ENCODE measurements at places on chromosomes 12 and 14.

- no peak overlapping the region for H3K4me3 ChIP-seq
- H3K36me3 ChIP-seq, result peaks cover 6% of the 10 kb centered on the region
- no peaks in the 10 kb centered on the region for H3K27me3 ChIP-seq
- no peak overlapping the region for H3K27ac ChIP-seq
- H3K4me1 ChIP-seq, result peaks cover 8% of the 10 kb centered on the region
- no peak for DNase-seq
These were observed 85.6 kb downstream of the SYNE2 start for GRCh38 chr14:63938198-63939005.

DNA sequence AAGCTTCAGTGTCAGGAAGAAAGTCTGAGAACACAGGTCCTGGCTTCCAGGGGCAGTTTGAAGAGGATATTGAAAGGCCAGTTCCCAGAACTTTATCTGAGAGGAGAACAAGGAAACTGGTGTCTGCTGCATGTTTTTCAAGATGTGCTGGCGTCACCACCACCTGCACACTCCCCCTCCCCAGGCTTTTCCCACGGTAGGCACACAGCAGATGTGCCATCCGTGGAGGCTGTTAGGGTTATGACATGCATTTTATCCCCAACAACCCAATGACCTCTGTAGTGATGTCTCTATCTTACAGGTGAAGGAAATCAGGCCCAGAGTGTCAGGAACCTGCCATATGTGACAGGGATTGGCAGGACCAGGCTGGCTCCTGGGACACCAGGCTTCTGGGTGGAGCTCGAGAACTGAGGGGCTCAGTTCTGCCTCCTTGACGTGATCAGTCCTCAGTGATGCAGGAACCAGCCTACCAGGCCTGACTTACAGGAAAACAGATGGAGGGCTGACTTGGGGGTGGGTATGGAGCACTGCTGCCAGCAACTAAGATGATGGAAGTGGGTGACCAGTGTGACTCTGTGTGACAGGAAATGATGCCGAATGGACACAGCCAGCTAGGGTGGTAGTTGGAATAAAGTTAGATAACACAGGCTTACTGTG, 16.8 kb downstream of the SLC25A47 start:
- DNase-seq, result no peak
- H3K4me3 ChIP-seq, result no peak overlapping the region
- no peak overlapping the region for H3K27ac ChIP-seq
- H3K4me1 ChIP-seq, result peaks cover 14% of the 10 kb centered on the region
- H3K27me3 ChIP-seq, result no peaks in the 10 kb centered on the region
- no peaks in the 10 kb centered on the region for H3K36me3 ChIP-seq

- peak; percentile 64 for DNase-seq
- no peaks in the 10 kb centered on the region for H3K36me3 ChIP-seq
- H3K27ac ChIP-seq, result no peak overlapping the region
- peaks cover 16% of the 10 kb centered on the region for H3K4me1 ChIP-seq
- no peaks in the 10 kb centered on the region for H3K27me3 ChIP-seq
These were observed 27.9 kb downstream of the CCNK start for GRCh38 chr14:99508896-99509629.

DNA sequence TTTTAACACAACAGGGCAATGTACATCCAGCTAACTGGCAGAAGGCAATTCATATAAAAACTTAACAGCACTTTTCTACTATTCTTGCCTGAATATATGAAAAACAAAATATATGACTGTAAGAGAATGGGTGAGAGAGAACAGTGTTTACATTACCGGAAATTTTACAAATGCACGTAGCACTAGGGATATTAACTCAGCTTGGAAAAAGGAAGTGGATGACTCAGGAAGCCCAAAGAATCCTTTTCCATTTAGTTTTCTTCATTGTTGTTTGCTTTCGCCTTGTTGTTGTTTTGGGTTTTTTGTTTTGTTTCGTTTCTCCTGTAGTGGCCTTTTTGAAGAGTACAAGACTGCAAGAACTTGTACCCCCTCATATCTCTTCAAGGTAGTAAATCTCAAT, 295.5 kb downstream of the EGLN3 start:
- H3K36me3 ChIP-seq, result no peaks in the 10 kb centered on the region
- no peak overlapping the region for H3K4me3 ChIP-seq
- H3K4me1 ChIP-seq, result no peaks in the 10 kb centered on the region
- no peak overlapping the region for H3K27ac ChIP-seq

GRCh38 chr12:13024531-13024916, 19.7 kb upstream of the FAM234B start:
- no peaks in the 10 kb centered on the region for H3K4me1 ChIP-seq
- no peaks in the 10 kb centered on the region for H3K27me3 ChIP-seq
- H3K36me3 ChIP-seq, result no peaks in the 10 kb centered on the region

GRCh38 chr12:94803939-94804338, 153.6 kb upstream of the TMCC3 start:
- no peak overlapping the region for H3K27ac ChIP-seq
- no peaks in the 10 kb centered on the region for H3K36me3 ChIP-seq
- H3K4me1 ChIP-seq, result no peaks in the 10 kb centered on the region
- H3K4me3 ChIP-seq, result no peak overlapping the region
- no peak for DNase-seq

DNA sequence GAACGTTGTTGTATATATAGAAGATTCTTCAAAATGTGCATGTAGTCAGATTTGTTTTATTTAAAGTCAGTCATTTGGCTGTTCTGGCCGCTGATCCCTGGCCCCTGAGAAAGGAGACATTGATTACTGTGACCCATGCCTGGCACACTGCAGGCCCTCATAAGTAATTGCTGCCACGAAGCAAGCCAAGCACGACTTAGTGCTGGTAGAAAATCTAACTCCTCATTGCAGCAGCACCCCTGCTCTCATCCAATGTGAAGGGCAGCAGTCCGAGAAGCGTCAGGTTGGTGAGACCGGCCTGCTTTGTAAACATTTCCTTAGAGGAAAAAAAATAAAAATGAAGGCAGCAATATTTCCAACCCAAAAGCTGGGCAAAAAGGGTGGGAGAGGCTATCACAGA, 22.8 kb upstream of the TMTC2 start:
- no peak for DNase-seq
- no peaks in the 10 kb centered on the region for H3K36me3 ChIP-seq

DNA sequence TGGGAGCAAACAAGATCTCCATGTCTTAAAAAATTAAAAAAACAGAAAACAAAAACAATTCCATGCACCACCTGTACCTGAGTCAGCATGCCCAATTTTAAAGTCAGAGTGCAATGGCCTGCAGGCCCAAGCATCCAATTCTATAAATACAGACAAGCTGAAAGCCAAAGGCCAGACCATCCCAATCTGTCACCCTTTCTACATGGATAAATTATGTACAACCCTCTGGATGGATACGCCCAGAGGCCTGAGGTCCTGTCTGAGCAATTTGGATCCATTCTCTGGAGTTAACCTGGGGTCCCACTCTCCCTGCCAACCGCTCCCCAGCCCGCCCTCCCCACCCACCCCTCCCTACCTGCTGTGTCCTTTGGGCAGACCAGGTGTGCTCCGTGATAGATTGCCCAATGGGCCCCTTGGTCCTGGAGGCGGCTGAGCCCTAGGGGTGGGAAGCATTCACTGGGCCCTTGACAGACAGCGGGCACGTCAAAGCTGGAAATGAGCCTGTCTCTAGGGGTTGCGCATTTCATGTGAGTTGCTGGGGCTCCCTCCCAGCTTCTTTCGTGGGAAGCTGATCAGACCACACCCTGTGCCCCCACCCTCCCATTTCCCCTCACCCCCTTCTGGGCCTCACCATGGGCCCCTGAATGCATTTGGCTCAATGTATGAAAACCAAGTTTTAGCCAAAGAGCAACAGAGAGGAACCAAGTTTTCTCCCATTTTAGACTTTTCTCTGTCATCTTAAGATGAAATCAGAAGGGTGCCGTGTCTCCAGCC, 171.3 kb downstream of the BCL11B start:
- no peaks in the 10 kb centered on the region for H3K36me3 ChIP-seq
- no peak overlapping the region for H3K27ac ChIP-seq
- peak; percentile 93 for DNase-seq
- no peak overlapping the region for H3K4me3 ChIP-seq
- no peaks in the 10 kb centered on the region for H3K27me3 ChIP-seq
- no peaks in the 10 kb centered on the region for H3K4me1 ChIP-seq

DNA sequence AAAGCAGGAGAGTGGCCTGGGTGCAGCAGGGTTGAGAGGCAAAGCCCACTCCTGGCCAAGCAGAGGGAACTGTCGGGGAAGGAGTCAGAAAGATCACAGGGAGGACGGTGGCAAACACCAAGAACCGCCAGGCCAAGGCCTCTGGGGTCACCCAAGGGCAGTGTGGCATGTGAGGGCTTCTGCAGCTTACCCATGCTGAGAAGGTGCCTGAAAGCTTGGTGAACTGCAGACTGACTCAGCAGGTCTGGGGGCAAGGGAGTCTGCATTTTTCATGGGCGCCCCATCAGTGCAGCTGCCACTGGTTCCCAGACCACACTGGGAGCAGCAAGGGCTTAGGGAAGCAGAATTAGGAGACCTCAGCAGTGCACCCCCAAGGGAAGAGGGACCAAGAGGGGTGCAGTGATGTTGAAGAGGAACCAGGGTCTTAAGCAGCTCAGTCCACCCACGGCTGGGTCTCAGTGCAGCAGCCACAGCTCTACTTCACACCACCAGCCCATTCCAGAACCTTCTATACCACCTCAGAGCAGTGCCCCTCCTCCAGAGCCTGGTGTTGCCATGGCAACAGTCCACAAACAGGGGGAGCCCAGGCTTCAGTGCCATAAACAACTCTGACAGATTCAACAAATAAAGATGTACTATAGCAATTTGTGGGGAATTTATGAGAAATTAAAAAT, 59.4 kb downstream of the ITPK1 start:
- H3K27me3 ChIP-seq, result no peaks in the 10 kb centered on the region
- no peak overlapping the region for H3K4me3 ChIP-seq
- H3K36me3 ChIP-seq, result no peaks in the 10 kb centered on the region
